Hematopoietic multipotent progenitor cell treated with erythropoietin and hydrocortisone succinate and interleukin-3 and kit ligand, for 8 days (in vitro differentiated cells): ENCODE measurements at places on chromosomes 11 and 22.
A peak's percentile ranks its signal among the peaks of the same experiment; 100 is the strongest.

DNA sequence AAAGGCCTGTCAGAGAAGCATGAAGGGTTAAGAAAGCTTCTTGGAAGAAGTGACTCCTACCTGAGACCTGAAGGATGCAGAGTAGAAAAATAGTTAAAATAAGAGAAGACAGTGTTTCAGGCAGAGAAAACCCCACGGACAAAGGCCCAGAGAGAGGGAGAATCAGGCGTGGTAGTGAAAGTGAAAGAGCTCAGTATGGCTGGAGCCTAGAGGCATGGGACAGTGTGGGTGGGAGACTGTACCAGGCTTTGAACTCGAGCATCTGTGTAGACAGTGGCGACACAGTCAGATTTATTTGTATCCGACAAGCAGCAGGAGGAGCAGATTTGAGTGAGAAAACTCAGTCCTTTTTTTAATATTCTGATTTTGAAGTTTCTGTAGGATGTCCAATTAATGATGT lies 360.0 kb downstream of the OPCML start:
- no peak for DNase-seq

GRCh38 chr22:39395936-39396796 lies 3.4 kb upstream of the TAB1 start:
- no peak for DNase-seq

- no peak for DNase-seq
Measured at GRCh38 chr11:120555433-120555773, 43.9 kb downstream of the GRIK4 start.

DNA sequence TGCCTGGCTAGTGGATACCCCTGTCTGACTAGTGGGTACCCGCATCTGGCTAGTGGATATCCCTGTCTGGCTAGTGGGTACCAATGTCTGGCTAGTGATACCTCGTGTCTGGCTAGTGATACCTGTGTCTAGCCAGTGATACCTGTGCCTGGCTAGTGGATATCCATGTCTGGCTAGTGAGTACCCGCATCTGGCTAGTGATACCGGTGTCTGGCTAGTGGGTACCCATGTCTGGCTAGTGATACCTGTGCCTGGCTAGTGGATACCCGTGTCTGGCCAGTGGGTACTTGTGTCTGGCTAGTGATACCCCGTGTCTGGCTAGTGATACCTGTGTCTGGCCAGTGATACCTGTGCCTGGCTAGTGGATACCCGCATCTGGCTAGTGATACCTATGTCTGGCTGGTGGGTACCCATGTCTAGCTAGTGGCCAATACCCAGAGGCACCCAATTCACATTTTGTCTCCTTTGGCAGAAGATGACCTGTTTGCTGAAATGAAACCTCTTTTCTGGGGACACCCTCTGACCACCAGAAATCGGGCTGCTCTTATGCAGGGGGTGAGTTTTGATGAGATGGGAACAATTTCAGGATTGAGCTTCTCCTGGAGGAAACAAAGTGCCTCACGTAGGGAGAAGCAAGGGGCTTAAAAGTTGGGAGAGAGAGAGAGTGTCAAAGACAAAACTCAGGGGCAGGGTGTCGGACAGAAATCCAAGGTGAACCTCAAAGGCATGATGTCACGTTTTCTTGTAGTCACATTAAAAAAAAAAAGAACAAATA lies 63.4 kb downstream of the SMIM38 start:
- DNase-seq: no peak

DNA sequence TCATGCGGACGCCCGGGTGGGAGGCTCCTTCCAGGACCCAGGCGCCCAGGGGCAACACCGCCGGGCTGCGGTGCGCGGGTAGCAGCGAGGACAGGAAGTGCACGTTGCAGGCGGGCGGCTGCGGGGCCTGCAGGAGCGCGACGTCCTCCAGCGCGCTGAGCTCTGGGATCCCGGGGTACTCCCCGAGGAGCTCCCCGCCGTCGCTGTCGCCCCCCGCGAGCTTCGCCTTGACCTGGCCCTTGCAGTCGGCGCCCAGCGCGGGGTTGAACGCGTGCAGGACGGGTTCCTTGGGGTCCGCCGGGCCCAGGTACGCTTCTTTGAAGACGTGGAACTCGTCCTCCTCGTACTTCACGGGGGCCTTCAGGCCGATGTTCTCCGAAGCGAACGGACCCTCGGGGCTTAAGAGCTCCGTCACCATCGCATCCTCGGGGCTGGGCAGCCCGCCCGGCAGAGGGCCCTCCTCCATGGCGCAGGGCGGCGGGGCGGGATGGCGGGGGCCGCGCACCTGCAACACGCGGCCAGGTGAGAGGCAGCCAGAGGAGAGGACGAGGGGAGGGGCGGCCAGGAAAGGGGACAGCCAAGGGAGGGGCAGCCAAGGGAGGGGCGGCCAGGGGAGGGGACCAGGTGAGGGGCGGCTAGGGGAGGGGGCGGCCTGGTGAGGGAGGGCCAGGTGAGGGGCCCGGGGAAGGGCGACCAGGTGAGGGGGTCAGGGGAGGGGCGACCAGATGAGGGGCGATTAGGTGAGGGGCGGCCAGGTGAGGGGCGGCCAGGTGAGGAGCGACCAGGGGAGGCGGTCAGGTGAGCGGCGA lies 921 bp downstream of the TESMIN start:
- DNase-seq: peak; percentile 12

GRCh38 chr11:74926304-74927030 lies 22.4 kb downstream of the XRRA1 start:
- DNase-seq: no peak

DNA sequence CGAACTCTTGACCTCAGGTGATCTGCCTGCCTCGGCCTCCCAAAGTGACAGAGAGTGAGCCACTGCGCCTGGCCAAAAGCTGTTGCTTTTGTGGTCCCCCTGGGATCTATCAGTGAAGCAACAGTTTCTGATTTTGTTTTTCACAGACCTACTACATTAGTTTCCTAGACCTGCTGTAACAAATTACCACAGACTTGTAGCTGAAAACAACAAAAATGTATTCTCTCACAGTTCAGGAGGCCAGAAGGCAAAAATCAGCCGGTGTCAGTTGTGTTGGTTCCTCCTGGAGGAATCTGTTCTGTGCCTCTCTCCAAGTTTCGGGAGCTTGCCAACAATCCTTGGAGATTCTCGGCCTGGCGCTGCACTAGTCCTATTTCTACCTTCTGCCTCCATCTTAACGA lies 8.5 kb upstream of the SLC35C1 start:
- no peak for DNase-seq

DNA sequence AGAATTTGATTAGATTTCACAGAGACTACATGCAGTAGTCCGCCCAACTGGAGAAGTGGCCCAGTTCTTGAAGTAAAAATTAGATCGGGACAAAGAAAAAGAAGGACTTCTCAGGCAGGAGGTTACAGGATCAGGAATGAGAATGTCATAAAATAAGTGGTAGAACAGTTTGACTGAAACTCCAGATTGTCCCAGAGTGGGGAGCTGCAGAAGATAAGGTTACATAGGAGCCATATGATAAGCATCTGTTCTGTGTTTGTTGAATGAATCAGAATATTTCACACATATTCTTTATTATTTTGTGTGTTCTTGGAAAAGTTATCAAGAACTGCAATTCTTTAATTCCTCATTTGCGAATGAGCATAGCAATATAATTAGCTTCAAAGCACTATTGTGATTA lies 210.6 kb downstream of the AASDHPPT start:
- no peak for DNase-seq

GRCh38 chr22:44329179-44329796 lies 16.5 kb upstream of the SHISAL1 start:
- DNase-seq: no peak
